ENCODE measurements at places on chromosomes 2 and 18. TPM values are rescaled to one million over a fixed set of nuclear protein-coding genes. Genes with fewer than 3 reads are reported as not detected.

DNA sequence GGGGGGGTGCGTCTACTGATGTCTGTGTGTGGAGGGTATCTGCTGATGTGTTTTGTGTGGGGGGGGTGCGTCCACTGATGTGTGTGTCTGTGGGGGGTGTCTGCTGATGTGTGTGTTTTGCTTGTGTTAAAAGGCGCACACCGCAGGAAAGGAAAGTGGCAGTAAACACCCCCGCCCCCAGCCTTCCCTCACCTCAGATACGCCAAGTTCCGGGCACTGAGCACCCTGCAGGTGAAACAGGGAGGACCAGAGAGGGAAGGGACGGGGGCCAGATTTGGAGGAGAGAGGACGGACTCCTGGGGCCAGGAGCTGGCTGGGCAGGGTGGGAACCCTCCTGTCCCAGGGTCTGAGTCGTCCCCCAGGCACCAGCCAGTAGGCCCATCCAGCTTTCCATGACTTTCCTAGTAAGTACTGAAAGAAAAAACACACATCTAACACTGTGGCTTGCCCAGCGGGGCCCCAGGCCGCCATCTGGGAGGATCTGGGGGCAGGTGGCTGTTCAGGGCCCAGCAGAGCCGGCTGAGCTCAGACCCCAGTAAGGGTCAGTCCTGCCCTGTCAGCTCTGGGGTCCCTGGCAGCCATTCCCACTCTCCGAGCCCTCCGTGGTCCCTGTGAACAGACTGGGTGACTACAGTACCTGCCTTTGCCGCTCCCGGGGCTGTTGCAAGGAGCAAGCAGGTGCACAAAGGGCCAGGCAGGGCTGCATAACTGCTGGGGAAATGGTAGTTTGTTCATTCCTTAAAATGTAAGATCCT is 126.9 kb downstream of the NFATC1 start:
- no peak for DNase-seq

- no peak for DNase-seq
Measured at GRCh38 chr18:49560624-49561288, 1.1 kb upstream of the LIPG start.

GRCh38 chr2:228819701-228820100 is 451.4 kb downstream of the PID1 start:
- no peak for DNase-seq

DNA sequence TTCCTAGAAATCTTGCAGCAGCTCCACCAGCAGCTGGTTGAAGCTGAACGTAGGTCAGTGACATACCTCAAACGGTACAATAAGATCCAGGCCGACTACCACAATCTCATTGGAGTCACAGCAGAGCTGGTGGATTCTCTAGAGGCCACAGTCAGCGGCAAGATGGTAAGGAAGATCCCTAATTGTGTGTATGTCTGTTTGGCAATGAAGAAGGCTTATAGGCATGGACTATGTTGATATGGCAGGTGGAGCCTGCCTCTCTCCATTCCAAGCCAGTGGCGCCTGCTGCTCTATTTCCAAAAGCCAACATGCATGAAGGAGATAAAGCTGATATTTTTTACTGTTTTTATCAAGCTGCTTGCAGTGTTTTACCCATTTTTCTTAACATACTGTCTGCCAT is 36.8 kb downstream of the ARMC9 start:
- DNase-seq, result no peak

DNA sequence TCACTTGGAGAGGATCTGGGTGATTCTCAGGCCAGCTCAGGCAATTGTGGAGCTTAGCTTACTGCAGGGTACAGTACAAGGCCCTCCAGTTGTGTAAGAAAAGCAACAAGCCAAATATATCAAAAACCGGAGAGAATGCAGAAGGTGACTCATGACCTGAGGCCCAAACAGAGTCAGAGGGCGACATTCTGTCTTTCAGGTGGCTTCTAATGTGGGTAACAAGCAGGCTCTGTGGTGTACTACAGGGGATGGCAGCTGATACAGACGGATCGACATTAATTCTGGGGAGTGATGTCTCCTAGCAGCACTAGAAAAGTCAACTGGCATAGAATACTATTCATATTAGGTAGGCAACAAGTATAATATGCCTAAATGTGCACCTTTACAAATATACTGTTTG is 219.5 kb upstream of the SOX11 start:
- DNase-seq, result no peak

GRCh38 chr2:149800624-149801542 is 213.3 kb upstream of the MMADHC start:
- no peak for DNase-seq

- no peak for DNase-seq
Measured at GRCh38 chr2:88735133-88735532, 43.7 kb downstream of the RPIA start.

DNA sequence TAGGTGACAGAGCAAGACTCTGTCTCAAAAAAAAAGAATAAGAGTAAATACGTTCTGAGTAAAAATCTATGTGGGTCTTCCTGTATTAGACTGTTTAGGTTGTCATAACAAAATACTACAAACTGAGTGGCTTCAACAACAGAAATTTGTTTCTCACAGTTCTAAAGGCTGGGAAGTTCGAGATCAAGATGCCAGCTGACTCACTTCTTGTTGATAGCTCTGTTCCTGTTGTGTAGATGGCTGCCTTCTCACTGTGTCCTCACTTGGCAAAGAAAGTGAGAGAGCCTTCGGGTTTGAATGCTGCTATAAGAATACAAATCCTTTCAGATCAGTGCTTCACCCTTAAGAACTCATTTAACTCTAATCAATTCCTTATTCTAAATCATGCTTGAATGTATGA is 430.0 kb upstream of the VWC2L start:
- DNase-seq, result peak; percentile 15

- DNase-seq, result peak; percentile 17
Measured at GRCh38 chr18:37565977-37566478, 430 bp upstream of the CELF4 start.

- no peak for DNase-seq
Measured at GRCh38 chr2:33485051-33485450, 8.6 kb downstream of the RASGRP3 start.

DNA sequence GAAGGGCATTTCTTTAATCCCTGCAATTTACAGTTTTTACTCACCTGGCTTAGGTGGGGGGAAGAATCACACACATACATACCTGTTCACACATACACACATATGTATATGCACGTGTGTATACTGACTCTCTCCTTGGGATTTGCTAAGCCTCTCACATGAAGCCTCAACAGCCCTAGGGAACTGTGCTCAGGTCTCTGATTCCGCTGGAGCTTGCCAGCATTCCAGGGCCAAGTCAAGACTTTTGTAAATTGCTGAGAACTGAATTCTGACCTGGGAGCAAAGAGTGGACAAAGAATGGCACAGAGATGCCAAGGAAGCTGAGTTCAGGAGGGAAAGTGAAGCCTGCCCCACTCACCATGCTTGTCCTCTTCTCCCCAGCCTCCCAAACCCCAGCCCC is 177.3 kb downstream of the TMEM247 start:
- no peak for DNase-seq

DNA sequence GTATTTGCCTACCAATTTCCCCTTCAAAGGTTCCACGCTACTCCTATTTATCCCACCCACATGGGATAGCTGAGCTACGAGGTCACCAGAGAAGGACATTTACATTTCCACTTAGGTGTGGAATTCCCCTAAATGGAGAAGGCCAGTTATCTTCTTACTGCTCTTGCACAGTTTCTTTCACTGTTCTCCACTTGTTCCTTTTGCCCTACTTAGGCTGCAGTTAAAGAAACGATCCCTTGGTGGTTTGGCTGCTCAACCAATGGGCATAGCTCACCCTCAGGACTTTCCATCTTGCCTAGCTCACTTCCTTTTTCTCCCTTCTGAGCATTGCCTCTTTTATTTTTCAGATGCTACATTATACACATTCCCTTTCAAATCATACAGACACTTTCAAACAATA is 11.2 kb upstream of the NABP1 start:
- DNase-seq, result no peak

DNA sequence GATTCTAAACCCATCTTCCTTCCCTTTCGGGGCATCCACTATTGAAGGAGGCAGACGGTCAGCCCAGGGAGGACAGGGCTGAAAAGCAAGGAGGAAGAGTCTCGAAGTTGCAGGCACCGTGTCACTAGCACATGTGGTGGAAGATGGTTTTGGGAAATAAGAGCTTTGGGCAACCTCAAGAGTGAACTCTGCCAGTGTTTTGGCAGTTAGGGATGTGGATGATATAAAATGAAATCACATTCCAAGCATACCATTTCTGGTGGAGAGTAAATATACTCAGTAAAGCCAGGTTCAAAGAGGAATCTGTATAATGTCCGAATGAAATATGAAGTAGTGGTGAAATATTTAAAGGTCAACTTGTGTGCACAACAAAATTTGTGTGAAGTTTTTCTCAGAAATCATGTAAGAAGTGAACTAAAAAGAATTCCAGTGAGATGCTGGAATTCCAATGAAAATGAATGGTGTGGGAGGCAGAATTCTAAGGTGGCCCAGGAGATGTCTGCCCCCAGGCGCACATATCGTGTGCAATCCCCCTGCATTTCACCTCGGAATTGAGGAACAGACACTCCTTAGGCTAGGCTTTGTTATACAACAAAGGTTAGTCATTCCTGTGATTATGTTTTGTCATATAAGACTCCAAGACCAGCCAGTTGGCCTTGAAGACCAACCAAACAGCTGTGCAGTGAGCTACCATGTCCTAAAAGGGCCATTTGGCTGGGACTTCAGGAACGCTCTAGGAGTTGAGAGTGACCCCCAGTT is 147.1 kb downstream of the SH3BP4 start:
- no peak for DNase-seq

DNA sequence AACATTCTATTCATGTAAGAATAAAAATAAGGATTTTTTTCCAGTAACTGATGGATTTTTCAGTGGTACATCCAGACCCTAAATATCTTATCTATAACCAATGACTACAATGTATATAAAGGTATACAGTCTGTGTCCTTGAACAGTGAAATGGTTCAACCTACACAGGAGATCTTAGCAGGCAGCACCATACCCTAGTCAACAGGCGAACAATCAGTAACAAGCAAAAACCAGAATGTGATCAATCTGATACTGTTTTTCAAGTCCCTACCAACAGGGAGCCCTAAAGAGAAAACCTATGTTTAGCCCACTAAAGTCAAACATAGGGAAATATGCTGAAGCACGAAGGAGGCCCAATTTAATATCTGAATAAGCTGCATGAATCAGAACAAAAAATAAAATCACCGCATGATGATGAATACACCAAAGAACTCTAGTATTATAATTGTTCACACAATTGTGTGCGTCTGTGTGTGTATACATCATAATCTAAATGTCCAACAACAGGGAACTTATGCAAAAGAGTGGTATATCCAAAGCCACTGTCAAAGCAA is 26.0 kb downstream of the PTPN2 start:
- peak; percentile 57 for DNase-seq

DNA sequence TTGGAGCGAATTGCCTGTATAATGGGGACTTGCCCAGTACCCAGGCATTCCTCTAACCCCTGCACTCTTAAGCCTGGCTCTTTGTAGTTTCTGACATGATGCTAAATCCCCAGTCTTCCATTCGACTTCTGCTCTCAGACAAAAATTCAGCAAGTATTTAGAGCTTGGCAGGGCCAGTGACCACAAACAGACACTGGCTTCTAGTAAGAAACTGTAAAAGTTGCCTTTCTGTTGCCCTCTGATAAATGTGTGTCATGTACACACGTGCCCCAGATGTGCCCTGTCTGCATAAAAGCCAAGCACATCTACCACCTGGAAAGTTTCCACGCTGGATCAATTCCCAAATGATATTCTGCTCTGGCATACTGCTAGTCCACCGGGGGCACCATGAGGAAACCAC is 18.0 kb downstream of the PAX3 start:
- no peak for DNase-seq

- no peak for DNase-seq
Measured at GRCh38 chr2:72136933-72137497, 10.6 kb downstream of the CYP26B1 start.

GRCh38 chr2:96407919-96408550 is 72.5 kb downstream of the NCAPH start:
- DNase-seq, result no peak

AGAP1 gene
- 17.9 TPM for total RNA-seq

IL1R2 gene
- not detected for total RNA-seq

LANCL1 gene
- 19.5 TPM for total RNA-seq

DPP4 gene
- total RNA-seq, result 2.9 TPM

ASB18 gene
- 0.38 TPM for total RNA-seq

SPP2 gene
- not detected for total RNA-seq

TMEM200C gene
- under 0.01 TPM for total RNA-seq

HPCAL1 gene
- total RNA-seq, result 9.0 TPM
